ENCODE measurements at places on chromosomes 3 and 15.

GRCh38 chr3:49714728-49715550 lies 4.5 kb downstream of the AMIGO3 start:
- no peak for DNase-seq

DNA sequence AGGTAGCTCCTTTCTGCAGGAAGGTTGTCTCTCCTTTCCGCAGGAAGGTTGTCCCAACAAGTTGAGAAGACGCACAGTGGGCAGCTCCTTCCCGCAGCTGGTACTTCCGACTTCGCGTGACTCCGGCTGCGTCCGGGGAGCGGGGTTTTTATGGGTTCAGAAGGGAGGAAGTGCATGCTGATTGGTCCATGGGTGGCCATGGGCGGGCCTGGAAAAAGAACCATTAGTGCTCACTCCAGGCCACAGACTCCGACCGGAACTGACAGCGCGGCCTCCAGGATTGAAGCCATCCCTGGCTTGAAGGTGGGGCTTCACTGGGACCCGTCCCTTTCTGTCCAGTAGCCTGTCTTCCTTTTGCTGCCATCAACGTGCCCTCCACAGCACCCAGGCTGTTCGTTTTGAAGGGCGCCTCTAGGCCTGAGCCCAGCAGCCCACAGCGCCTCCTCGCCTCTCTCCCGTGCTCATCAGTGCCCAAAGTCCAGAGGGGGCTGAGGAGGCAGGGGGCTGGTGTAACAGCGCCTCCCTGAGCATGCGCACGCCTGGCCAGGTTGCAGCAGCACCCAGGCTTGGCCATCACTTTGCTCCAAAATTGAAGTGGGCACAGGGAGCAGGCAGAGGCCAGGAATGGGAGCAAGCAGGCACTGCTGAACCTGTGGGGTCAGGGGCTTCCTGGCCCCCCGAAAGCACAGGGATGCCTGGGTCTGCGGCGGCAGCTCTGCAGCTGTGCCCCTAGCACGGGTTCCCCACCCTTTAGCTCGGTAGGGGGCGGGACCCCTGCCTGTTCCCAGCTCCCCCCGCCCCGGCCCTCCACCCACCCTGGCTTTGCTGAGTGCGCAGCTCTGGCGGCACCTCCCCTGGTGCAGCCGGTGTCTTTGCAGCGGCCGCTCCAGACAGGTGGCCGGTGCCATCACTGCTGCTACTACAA lies 330.6 kb upstream of the MCTP2 start:
- no peak for DNase-seq

DNA sequence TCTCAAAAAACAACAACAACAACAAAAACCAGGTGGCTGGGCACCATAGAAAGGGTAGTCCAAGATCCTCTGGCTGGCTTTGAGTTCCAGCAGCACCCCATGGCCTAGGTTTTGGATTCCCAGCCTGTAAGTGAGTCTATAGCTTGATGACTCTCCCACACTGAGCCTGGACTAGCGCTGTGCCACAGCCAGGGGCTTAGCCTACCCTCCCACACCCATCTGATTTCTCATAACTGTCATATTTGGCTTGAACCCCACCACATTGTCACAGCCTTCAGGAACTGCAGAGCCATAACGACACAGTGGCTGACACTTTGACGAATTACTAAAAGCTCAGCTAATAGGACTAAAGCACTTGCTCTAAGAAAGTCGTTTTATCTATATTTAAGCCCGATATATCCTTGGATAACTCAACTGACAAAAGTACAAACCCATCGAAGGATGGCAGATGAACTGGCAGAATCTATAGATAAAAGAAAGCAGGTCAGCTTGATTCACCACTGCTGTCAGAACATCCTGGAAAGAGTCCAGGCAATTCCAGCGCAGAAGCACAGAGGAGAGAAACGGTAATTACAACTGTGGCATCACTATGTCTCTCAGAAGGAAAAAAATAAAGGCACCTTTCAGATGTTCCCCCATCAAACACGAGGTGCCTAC lies 62.1 kb downstream of the HOMER2 start:
- DNase-seq = no peak

GRCh38 chr15:99929266-99929665 lies 196.0 kb upstream of the LYSMD4 start:
- DNase-seq = no peak

GRCh38 chr3:171095063-171095462 lies 68.5 kb upstream of the SLC2A2 start:
- no peak for DNase-seq

GRCh38 chr3:49377483-49377882 lies 19.3 kb upstream of the GPX1 start:
- no peak for DNase-seq

DNA sequence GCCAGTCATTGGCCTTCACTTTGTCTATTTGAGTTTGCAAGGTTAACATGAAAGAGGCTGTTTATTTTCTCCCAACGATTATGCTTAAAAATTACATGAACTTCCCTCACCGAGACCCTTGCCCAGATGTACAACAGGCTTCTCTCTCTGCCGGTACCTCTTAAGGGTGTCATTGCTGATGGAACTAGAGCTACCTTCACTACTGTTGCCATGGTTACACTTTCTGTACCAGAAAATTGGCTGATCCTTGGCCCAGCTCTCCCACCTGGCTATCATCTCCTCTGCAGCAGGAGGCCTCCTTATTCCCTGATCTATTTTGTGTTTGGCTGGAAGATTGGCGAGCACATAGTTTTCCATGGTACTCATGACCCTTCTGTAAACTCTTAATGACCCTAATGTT lies 24.0 kb upstream of the LIPC start:
- DNase-seq = no peak

DNA sequence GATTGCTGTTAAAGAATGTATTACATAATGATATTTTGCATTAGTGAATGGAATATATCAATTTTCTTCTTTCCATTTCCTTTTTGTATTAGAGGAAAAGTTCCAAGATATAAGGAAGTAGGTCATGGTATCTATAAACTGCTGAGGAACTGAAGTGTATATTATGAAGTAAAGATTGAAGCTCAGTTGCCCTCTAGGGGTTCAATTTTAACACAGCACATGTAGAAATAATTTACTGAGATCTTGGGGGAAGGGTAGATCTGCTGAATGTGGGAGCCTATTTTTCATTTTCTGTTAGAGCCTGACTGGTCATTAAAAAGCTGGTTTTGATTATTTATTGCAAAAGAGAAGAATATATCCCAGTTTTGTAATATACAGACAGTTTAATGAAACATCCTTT lies 45.2 kb downstream of the CMC1 start:
- no peak for DNase-seq

GRCh38 chr3:186787642-186788481 lies 4.5 kb downstream of the EIF4A2 start:
- no peak for DNase-seq

- no peak for DNase-seq
Measured at GRCh38 chr3:52150860-52151259, 3.4 kb downstream of the POC1A start.

GRCh38 chr3:139780593-139780992 lies 102.8 kb upstream of the NMNAT3 start:
- no peak for DNase-seq

DNA sequence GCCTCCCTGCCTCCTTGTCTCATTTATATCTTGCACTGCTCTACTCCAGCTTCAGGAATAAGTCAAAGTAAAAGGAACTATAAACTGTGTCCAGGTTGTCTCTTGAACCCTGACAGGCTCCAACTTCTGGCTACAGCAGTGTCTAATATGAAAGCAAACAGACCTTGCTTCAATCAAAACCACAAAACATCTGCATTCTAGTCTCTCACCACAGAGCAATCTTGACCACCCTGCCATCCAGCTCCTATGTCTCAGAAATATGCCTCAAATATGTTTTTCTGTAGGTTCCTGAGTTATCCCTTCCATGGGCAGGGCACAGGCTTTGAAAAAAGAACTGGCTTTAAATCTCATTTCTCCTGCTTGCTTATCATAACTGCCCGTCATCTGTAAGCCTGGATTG lies 13.0 kb upstream of the RAMAC start:
- DNase-seq = no peak

GRCh38 chr3:44522494-44522933 lies 32.5 kb upstream of the ZKSCAN7 start:
- no peak for DNase-seq

- no peak for DNase-seq
Measured at GRCh38 chr3:53998980-53999379, 107.3 kb upstream of the SELENOK start.

GRCh38 chr3:135514060-135514448 lies 451.5 kb upstream of the PPP2R3A start:
- DNase-seq = no peak

GRCh38 chr15:63719281-63719680 lies 114.5 kb downstream of the HERC1 start:
- DNase-seq = no peak

DNA sequence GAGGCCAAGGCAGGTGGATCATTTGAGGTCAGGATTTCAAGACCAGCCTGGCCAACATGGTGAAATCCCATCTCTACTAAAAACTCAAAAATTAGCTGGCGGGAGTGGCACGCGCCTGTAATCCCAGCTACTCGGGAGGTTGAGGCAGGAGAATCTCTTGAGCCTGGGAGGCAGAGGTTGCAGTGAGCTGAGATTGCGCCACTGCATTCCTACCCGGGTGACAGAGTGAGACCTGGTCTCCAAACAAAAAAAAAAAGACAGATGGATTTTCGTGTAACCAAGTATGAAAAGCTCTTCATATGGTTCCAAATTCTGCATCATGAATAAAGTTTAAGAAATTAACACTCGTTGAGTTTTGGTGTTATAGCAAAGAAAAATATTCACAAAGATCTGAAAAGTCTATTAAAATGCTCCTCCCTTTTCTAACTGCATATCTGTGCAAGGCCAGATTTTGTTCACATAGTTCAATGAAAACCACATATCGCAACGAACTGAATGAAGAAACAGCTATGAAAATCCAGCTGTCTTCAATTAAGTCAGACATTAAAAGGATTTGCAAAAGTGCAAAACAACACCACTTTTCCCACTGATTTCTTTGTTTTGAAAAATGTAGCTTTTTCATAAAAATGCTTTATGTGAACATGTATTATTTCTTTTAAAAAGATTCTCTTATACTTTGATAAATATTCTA lies 23.8 kb upstream of the FBLN2 start:
- no peak for DNase-seq

DNA sequence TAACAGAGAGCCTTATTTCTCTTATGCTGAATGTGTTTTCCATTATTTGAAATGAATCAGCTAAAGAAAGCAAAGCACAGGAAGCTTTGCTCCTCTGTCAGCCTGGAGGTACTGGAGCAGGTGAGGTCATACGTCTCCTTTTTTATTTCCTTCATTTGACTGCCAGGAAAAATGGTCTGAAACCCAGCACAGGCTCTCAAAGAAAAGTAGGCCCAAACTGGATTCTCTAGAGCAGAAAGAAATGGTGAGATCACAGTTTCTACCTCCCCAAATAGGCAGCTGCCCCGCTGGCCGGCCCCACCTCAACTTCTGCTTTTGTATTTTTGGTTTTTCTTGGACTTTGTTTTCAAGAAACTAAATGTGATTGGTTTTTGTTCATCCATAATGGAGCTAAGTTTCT lies 95.1 kb downstream of the RPL39L start:
- no peak for DNase-seq

- DNase-seq = no peak
Measured at GRCh38 chr3:58858126-58858525, 191.6 kb upstream of the FAM3D start.

DNA sequence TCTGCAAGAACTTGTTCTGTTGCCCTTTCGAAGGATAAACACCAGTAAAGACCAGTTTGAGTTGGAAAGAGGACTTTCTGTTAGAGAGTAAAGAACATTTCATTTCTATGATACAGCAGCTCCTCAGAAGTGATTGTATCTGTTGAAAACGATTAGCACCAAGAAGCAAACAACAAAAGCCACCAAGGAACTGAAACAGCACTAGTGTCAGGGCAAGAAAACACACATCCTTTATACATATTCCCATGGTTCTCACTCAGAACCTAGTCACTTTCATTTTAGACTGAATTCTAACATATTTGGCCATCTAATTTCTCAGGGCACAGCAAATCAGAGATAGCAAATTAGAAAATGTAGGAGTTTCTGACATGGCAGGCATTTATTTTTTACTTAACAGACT lies 116.1 kb downstream of the ATP1B3 start:
- DNase-seq = no peak

DNA sequence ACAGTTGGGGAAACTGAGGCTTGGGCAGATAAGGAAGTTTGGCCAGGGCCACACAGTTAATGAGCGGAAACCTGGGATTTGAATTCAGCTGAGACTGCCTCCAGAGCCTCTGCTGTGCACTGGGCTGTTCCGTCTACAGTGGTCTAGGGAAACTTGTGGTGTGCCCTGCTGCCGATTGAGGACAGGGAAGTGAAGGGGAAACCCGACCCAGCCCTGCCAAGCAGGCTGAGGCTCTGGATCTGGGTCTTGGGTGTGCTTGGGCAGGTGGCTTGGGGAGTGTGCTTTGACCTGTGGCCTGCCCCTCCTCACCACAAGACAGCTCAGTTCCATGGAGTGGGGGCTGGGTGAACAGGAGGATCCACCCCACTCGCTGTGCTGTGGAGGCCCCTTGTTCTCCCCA lies 17.6 kb downstream of the NISCH start:
- DNase-seq = no peak

DNA sequence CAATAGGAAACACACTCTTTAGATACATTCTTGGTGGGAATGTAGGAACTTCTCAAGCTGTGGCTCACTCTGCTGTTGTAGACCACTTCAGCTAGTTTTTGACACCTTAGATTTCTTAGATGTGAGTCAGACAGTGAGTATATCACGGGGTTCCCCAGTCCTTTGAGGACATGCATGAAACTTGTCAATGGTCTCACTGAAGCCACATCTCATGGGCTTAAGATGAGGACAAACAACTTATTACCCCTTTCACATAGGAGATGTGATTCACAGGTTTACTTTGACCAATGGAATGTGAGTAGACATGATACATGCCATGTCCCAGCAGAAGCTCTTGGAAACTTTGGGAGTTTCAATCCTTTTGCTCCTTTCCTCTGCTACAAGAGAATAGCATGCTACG lies 325.5 kb downstream of the CHST2 start:
- DNase-seq = no peak

DNA sequence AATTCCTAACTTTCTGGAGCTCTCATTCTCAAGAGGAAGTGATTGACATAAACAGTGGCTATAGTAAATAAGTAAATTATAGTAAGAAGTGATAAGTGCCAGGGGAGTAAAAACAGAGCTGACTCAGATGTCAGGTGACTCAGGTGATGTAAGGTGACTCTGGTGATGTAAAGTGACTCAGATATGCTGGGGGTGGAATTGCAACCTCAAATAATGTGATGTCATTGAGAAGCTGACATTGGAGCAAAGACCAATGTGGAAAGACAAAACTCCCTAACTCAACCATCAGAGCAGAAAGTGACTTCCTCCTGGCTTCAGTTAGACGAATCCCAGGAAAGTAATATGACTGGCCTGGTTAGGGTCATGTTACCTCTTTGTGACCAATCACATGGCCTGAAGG lies 144.2 kb upstream of the SNTN start:
- DNase-seq = no peak
